ENCODE measurements at places on chromosomes 2 and 18.

GRCh38 chr2:120709608-120710041 is 26.0 kb upstream of the GLI2 start:
- no peak for DNase-seq

DNA sequence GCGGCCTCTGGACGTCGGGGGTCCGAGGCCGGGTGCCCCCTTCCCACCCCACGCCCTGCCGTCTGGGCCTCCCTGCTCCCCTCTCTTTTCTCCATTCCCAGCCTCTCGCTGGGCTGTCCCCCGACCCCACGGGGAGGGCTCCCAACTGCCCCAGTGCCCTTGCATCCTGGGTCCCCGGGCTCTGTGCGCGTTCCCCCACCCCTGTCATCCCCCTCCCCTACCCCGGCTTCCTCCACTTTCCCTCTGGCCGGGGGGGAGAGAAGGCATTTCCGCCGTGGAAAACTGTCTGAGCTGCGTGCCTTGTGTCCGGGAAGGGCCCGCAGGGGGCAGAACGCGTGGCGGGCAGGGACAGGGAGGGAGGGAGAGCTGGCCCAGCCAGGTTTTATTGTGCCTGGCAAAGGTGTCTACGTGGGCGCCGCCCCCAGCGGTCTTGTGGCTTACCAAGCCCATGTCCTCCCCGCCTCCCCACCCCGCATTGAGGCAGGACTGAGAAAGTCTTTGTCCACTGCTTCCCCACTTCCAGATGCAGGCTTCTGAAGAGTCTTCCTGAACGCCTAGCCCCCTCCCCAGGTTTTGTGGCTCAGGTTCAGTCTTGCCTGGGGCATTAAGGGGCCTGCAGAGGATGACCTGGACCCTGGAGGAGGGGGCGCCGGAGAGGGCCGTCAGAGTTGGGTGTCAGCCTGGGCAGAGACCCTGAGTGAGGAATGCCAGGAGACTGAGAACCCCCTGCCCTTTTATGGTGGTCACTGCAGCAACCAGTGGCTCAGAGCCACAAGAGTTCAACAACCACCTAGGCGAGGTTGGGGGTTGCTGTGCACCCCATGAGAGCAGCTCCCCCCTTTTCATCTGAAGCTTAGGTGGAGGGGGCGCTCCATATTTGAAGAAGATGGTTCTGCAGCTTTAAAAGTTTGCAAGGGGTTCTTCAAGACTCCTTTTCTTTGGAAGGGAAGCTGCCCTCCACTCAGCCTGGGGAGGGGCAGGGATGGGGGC is 1.3 kb downstream of the ITM2C start:
- DNase-seq = peak; percentile 27

DNA sequence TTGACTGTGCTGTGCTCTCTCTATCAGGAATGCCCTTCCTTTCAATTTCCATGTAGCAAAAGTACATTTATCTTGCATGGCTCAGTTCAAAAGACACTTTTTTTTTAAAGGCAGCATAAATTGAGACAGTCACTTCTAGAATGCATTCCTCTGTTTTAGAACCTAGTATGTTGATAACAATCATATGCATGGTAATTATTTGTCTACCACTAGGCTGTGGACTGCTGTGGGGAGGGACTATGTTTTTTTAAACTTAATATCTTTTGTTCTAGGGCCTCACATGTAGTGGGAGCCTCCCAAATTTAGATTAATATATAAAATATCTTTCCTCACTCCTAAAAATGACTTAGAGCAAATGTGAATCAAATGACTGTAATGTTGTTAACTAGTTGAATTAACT is 269.9 kb downstream of the MEIS1 start:
- DNase-seq = no peak

- no peak for DNase-seq
Observed at GRCh38 chr2:51085420-51086068, 53.6 kb upstream of the NRXN1 start.

GRCh38 chr18:54743605-54743995 is 84.7 kb upstream of the RAB27B start:
- DNase-seq = peak; percentile 10

GRCh38 chr2:21642647-21643046 is 518.9 kb downstream of the TDRD15 start:
- DNase-seq = no peak

GRCh38 chr2:137741784-137742362 is 222.4 kb upstream of the HNMT start:
- no peak for DNase-seq

DNA sequence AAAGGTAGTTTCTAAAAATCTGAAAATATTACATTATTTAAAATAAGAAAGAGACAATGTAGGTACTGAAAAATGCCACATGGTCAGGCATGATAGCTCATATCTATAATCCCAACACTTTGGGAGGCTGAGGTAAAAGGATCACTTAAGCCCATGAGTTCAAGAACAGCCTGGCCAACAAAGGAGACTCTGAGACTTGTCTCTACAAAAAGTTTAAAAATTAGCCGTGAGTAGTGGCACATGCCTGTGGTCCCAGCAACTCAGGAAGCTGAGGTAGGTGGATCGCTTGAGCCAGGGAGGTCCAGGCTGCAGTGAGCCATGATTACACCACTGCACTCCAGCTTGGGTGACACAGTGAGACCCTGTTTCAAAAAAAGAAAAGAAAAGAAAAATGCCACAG is 21.8 kb downstream of the ATAD2B start:
- DNase-seq = no peak

DNA sequence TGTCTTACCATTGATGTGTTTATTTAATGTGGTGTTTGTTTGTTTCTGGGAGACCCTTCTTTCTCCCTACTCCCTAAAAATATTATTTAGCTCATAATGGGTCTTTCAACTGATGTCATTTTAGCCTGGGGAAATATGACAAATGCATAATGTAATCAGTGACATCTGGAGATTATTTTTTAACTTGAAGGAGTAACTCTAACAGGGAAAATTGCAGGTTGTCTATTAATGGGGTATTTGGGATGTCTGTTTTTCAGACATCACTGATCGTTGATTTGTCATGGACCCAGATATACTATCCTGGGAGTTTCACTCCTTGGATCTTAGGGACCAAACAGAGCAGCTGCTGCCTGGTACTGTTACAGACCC is 230.4 kb downstream of the LOXHD1 start:
- DNase-seq = no peak

GRCh38 chr2:14234911-14235310 is 397.6 kb upstream of the LRATD1 start:
- DNase-seq = no peak

GRCh38 chr18:830315-830901 is 18.4 kb upstream of the YES1 start:
- no peak for DNase-seq

GRCh38 chr2:100350661-100351185 is 28.4 kb upstream of the LONRF2 start:
- DNase-seq = no peak

DNA sequence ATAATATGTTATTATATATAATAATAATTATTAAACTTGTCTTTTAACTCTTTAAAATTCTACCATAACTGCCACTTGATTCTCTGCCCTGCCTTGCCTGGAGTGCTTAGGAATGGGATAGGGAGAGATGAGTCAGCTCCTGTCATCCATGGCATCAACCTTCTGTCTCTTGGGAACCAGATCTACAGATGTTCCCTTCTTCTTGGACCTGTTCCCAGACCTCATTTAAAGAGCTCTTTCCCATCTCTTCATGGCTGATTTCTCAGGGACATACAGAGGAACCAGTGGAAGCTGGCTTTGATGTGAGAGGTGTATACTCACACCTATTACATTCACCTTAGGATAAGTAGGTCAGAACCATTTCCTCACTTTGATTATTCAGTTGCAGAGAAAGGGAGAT is 155.3 kb upstream of the MYO3B start:
- peak; percentile 71 for DNase-seq

DNA sequence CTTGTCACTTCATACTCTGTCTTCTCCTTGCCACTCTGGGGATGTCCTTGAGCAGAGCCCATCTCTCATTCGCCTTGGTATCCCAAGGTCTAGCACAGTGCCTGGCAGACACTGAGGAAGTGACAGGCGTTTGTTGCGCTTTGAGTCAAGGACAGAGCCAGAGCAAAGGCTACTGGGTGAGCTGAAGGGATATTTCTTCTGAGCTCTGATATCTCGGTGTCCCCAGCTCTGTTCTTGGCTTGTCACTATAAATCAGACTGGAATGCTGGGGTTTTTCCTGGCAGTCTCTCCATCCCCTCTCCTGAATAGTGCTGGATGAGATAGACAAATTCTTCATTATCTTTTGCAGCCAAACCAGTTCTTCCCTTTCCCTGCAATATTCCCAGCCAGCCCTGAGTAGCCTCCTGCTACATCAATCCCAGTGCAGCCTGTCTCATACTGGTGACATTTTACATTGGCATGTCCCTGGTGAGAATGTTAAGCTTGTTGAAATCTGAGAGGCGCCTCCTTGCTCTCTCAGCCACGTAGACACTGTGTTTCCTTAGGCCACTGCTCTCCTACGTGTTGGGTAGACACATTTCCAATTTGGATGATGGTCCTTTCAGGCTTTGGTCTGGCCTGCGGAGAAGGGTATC is 61.7 kb downstream of the CTIF start:
- DNase-seq = no peak

GRCh38 chr18:76963936-76964335 is 141.6 kb downstream of the ZNF236 start:
- no peak for DNase-seq

GRCh38 chr2:56444339-56444738 is 260.5 kb downstream of the CCDC85A start:
- peak; percentile 28 for DNase-seq

DNA sequence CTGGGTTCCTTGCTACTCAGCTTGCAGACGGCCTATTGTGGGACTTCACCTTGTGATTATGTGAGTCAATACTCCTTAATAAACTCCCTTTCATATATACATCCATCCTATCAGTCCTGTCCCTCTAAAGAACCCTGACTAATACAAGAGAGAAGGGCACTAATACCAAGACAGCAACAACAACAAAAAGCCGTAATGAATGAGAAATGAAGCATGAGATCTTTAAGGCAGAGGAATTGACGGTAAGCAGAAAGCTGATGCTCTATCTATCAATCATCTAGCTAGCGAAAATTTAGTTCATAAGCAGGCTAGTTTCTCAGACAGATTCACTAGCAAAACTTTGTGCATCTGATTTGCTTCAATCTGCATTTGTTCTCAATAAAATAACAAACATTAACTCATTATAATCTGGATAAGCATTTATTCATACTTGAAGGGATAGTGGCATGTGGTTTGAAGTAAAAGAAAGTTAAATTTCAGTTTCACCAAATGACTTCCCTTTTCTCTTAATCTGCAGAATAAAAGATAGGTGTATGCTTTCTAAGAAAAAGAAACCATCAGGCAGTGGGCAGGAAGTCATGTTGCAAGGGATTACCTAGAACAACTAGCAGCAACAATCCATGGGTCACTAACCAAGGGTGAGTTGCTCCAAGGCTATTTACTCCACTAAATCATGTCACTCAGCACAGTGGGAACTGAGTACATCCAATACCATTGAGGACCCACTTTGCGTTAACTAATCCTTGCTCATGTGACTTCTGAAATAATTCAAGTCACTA is 376.5 kb downstream of the TMEM182 start:
- no peak for DNase-seq

GRCh38 chr2:220078439-220078838 is 451.0 kb downstream of the SLC4A3 start:
- DNase-seq = no peak

DNA sequence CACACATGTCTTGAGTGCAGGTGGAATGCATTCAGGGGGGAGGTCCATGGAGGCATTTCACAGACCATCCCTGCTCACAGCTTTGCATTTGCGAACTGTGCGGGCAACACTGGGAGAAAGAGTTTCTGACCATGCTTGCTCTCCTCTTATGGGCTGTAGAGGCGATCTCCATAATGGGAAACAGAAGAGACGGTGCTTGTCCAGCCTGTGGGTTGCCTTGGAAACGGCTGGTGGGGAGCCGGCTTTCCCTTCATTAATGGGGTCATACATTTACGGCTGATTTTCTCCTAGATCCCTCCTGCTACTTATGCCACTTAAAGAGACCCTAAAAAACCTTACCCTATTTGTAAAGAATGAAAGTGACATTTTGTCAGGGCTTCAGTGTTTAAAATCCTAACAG is 147.4 kb downstream of the SOX11 start:
- no peak for DNase-seq

- DNase-seq = no peak
Observed at GRCh38 chr2:115480741-115481140, 1038.3 kb downstream of the DPP10 start.

DNA sequence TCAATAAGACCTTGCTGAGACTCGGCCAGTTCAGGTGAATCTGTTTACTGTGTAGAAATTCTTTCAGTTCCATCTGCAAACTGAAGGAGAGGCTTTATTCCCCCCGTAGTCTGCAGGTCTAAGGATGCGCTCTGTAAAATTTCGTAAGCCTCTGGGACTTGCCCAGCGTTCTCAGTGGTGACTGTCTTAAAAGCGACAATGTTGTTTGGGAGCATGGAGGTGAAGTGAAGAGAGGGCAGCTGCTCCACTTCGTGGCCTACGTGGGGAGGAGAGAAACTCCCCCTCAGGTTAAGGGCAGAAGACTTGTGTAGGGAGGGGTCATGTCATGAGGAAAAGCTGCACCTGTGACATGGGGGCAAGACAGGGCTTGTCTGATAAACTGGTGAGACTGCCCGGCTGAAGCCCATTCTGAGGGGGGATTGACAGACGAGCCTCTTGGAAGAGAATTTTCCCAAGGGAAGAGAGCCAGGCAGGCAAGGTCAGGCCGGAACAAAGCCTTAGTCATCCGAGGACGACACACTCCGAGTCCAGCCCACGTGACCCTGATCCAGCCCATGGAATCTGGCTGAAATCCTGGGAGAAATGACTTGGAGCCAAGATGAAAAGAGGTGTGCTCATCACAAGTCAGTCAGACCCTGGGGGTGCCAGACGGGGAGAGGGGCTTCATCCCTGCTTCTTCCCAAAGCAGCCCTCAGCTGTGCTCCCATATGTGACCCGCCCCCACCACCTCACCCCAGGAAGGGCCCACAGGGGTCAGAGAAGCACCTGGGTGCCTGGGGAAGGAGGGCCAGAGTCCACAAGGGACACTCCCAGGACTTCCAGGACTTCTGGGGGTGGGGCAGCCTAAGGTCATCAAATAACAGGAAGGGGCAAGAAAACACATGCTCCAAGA is 88.5 kb upstream of the SH3BP4 start:
- DNase-seq = no peak

GRCh38 chr2:235834781-235835180 is 333.4 kb downstream of the GBX2 start:
- no peak for DNase-seq

DNA sequence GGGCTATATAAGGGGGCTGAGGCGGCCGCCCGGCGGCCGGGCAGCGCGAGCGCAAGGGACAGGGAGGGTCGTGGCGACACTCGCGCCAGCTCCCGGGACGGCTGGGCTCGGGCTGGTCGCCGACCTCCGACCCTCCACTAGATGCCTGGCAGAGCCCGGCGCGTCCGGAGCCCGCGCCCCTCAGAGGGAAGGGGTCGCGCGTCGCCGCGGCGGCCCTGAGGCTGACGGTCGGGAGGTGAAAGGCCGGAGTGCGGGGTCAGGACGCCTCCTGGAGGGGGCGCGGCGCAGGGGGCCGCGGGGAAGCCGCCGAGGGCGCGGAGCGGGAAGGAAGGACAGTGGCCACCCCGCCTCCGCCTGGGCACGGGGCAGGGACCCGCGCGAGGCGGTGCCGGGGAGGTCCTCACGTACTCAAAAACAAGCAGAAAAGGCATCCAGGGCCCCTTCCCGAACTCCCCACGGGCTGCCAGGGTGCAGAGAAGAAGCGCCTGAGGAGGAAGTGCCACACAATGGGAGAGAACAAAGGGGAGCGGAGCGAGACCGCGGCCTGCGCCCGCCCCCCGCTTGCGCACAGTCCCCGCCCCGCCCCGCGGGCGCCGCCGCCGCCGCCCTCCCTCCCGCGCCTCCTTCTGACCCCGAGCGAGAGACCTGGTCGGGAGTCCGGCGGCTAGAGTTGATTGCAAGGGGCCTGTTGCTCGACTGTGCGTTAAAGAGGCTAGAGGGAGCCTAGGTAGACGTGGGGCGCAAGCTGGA is 776 bp upstream of the KLF7 start:
- peak; percentile 62 for DNase-seq

All from NCI-H510A (cell line).